ENCODE measurements at places on chromosomes 5 and 9.
A peak's percentile ranks its signal among the peaks of the same experiment; 100 is the strongest.

- no peak for DNase-seq
Measured at GRCh38 chr5:142120247-142120935, 11.8 kb downstream of the NDFIP1 start.

GRCh38 chr5:175013251-175013650 is 288.9 kb downstream of the MSX2 start:
- DNase-seq = no peak

- no peak for DNase-seq
Measured at GRCh38 chr5:124669956-124670721, 76.3 kb downstream of the ZNF608 start.

DNA sequence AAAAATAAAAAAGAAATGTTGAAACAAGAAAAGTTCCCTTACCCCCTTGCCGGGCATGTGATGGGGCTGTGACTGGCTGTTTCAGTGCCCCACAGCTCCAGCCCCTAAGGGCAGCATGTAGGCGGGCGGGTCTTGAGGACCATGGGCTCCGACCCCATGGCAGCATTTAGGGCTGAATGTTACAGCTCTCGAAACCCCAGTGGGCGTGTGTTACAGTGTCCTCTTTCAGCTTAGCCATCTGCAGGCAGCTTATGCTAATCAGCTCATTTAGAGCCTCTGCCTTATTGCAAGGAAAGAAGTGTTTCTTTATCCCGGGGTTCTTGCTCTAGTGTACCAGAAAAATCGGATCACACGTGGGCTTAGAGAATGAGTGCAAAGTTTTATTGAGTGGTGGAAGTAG is 497.4 kb upstream of the CYLC2 start:
- DNase-seq = no peak

GRCh38 chr5:42880496-42881150 is 68.9 kb upstream of the SELENOP start:
- no peak for DNase-seq

GRCh38 chr5:78779771-78780616 is 131.4 kb upstream of the LHFPL2 start:
- no peak for DNase-seq

DNA sequence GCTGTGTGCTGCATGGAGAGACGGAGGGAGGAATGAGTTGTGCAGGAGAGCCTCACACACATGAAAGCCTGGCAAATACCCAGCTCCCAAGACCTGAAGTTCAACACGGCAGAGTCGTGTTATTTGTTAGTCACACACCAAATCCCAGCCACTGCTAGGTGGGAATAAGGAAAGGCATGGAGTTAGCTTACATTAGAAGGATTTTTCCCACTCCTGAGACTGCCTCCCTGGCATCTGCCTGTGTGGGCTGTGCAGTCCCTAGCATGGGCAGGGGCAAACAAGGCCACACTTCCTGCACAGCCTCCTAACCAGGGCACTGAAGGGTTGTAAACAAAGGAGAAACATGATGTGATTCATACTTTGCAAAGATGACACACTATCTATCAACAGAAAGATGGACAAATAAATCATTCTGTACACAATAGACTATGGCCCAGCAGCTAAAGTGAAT is 306.8 kb downstream of the SPOCK1 start:
- DNase-seq = no peak

DNA sequence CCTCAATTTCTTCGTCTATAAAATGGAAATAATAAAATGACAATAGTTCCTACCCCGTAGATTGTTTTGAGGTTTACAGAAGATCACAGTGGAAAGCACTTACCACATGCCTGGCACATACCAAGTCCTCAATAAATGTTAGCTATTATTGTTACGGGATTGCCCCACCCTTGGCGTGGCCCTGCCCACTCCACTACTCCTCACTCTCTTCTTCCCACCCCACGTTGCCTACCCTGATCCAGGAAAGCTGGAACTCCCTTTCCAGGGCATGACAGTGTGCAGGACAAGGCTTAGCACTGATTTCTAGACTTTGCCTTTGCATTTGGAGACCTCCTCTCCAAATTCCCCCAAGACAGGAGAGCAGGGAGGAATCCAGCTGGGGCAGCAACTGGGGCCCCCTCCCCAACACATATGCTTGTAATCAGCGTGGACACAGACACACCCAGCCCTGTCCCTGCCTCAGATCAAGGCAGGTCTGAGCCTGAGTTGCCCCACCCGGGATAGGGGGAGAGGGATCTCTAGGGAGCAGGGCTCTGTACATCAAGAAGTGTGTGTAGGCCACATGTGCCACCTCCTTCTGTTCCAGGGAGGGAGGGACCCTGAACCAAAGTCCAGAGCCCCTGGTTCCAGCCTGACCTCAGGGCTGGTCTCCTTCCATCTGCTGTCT is 6.7 kb downstream of the SLC4A9 start:
- DNase-seq = no peak

GRCh38 chr9:11148189-11148588 is 535.4 kb upstream of the PTPRD start:
- no peak for DNase-seq

GRCh38 chr5:67205981-67206380 is 9.4 kb upstream of the CD180 start:
- DNase-seq = no peak

DNA sequence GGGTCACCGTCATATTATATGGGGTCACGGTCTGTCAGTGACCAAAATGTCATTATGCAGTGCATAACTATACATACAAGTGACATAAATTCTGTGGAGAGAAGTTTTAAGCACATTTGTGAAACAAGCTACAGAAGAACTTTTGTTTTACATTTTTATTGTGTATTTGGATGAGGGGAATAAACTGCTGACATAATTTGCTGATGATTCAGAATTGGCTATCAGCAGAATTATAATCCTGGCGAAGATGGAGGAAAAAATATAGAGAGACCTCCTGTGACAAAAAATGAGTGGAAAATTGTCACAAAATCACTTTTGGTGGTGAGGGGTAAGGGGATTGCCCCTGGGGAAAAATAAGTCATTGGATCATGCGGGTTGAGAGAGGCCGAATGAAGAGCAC is 116.3 kb upstream of the ANKRD55 start:
- no peak for DNase-seq

GRCh38 chr9:89466451-89467277 is 31.2 kb downstream of the SEMA4D start:
- DNase-seq = no peak

DNA sequence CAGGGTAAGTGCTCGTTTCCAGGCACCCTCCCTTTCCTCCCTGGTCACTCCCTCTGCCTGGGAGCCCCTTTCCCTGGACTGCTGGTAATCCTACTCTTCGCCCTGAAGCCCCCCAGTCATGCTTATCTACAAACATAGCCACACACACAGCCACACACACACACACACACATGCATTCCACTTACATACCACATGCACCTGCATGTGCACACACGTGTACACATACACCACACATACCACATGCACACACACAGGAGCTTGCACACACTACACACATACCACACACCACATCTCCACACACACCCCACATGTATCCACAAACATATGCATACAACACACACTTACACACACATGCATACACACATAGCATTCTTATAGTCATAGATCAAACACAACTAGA is 358.5 kb downstream of the GADD45G start:
- no peak for DNase-seq

- DNase-seq = no peak
Measured at GRCh38 chr9:134858051-134858841, 22.4 kb upstream of the FCN2 start.

DNA sequence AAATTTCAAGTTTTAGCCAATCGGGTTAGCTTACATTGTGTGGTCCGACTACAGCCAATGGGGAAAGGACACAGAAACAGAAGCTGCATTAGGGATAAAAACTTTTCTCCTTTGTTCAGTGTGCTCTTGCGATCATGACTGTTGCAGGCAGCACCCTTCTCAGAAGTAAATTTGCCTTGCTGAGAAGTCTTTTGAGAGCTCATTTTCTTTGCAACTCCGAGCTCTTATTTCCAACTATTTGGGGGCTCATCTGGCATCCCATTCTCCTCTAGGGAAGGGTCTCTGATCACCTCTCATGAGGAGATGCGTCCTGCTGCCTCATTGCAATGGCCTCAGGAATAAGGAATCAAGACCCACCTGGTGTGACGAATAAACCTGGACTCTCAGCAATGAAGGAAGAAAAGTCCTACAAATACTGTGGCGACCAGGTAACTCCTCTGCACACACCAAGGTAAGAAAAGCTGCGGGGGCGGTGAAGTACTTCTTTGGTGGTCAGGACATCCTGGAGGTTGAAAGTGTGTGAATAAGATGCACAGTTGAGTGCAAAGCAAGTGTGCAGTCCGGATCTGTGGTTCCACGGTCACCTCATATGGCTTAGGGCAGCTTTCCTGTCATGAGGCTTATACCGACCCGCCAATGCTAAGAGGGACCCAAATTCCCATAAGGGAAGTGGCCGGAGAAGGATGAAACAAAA is 20.4 kb downstream of the CNOT8 start:
- no peak for DNase-seq

DNA sequence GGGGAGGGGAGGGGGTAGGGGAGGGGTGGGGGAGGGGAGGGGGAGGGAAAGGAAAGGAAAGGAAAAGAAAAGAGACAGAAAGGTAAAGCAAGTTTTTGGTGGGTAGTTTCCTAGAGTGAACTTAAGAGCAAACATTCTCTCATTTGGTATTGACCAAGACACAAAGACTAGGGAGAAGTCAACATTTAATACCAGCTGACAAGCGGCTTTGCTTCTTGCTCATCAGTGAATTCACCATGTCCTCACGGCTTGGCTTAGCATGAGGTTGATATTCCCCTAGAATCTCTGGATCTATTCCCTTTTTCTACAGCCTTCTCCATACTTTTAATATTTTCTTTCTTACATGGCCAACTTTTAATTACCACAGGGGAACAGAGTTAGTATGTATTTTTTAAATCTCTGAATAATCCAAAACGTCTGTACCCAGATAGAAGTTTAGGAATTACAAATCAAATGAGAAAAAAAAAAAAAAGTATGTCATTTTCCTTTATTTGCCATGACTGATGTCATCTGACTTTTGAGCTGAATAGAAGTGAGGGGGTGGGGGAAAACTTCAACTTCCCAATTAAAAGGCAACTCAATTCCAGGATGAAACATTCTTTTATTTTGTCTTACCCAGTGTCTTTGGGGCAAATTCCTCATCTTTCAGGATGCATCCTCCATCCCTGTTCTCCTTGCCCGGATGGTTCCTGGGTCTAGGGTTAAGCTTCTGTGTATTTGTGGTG is 40.1 kb upstream of the GLIS3 start:
- DNase-seq = no peak

DNA sequence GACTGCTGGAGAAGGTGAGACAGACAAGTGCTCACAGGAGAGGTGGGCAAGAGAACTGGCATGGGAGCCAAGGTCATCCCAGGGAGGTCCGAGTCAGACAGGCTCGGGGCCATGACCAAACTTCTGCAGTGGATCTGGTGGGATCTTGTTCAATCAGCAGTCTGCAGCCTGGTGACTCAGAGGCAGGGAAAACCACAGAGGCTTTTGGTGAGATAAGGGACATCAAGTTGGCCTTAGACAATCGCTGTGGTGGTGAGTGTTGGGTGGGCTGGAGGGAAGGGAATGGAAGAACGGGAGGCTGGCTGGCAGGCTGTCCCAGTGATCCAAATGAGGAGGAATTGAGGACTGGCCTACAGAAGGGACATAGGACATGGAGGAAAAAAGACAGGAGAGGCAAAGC is 123.8 kb downstream of the TMEM174 start:
- no peak for DNase-seq

- DNase-seq = no peak
Measured at GRCh38 chr5:2591777-2592453, 159.6 kb downstream of the IRX2 start.

DNA sequence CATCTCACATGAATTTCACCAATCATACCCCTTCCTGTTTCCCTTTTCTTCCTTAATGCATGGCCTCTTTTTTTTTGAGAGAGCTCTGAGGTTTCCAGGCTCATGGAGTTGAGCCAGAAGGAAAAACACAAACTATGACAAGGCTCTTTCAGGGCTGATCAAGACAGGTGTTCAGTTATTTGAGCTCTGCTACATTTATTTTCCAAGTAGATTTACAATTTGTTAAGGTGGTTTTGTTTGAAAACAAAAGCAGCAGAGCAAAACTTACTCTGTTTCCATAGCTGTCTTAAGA is 62.4 kb upstream of the IL7R start:
- no peak for DNase-seq

DNA sequence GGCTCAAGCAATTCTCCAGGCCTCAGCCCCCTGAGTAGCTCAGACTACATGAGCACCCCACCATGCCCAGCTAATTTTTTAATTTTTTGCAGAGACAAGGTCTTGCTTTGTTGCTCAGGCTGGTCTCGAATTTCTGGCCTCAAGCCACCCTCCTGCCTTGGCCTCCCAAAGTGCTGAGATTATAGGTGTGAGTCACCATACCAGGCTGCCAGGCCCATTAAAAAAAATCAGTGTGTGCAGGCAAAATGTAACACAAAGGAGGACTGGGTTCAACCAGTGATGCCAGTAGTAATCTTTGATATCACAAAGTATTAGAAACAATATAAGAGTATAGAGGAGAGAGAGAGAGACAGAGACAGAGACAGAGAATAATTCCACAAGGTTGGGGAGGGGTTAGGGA is 322.7 kb downstream of the MSX2 start:
- DNase-seq = no peak

DNA sequence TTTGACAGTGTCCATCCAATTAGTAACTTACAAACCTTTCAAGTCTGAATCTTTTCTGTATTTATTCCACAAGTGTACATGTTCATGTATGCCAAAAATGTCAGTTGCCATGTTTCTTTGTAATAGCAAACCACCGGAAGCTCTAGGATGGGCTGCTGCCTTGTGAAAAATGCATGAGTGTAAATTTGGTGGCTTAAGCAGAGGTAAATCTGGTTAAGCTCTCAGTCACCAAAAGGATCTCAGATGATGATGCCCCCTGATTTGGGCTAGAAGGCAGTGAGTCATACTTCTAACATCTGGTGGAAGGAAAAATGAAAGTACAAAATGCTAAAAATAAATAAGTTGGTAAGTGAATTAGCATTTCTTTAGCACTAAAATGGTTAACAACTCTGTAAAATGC is 567.5 kb downstream of the ELAVL2 start:
- DNase-seq = no peak

DNA sequence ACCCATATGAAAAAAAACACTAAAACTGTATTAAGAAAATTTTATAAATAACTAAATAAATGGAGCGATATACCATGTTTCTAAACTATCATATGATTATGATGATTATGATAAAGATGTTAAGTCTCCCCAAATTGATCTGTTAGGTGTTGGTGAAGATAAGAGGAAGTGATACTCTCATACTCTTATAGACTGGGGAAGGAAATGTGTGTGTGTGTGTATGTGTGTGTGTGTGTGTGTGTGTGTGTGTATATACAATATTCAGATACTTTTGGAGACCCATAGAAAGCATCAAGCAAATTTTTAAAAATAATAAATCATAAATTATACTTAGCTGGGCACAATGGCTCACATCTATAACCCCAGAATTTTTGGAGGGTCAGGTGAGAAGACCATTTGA is 62.9 kb downstream of the TMEM232 start:
- no peak for DNase-seq

GRCh38 chr5:134509308-134510040 is 16.0 kb upstream of the JADE2 start:
- DNase-seq = no peak

DNA sequence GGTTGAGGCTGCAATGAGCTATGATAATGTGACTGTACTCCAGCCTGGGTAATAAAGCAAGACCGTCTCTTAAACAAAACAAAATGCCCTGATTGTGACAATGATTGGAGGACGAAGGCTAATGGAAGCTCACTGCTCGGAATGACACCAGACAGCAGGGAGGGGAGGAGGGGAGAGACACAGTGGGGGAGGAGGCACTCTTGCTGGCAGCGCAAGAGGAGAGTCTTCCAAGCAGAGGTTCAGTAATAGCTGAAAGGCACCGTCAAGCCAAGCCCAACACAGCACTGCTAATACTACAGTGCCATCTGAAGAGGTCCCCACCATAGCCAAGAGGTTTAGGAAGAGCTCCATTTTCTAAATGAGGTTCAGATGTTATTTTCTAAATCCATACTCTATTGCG is 102.3 kb downstream of the GLDC start:
- DNase-seq = peak; percentile 65

Measured in NCI-H2227 treated with DMSO at 0.1 percent for 48 hours (cell line).